ENCODE measurements at places on chromosomes 2 and 18.

GRCh38 chr2:180203972-180204371, 196.9 kb upstream of the CWC22 start:
- no peak for DNase-seq

GRCh38 chr2:82340578-82341053, 2036.1 kb upstream of the LRRTM1 start:
- no peak for DNase-seq

DNA sequence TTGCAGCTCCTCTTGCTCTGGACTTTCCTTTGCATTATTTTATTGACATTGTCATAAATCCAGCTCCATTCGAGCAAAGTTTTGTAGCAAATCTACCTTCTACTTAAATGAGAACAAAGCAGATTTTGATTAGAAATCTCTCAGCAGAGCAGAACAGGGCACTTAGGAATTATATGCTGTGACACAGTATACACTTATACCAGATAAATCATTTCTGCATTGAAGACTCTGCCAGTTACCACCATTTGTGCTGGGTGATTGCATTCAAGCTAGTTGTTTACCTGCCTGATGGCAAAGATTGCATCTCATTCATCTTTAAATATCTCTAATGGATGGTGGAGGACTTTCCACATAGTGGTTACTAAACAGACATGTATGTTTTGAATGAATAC, 441.7 kb upstream of the HNMT start:
- DNase-seq: no peak

GRCh38 chr2:95385570-95385984, 16.9 kb upstream of the FAHD2A start:
- no peak for DNase-seq

DNA sequence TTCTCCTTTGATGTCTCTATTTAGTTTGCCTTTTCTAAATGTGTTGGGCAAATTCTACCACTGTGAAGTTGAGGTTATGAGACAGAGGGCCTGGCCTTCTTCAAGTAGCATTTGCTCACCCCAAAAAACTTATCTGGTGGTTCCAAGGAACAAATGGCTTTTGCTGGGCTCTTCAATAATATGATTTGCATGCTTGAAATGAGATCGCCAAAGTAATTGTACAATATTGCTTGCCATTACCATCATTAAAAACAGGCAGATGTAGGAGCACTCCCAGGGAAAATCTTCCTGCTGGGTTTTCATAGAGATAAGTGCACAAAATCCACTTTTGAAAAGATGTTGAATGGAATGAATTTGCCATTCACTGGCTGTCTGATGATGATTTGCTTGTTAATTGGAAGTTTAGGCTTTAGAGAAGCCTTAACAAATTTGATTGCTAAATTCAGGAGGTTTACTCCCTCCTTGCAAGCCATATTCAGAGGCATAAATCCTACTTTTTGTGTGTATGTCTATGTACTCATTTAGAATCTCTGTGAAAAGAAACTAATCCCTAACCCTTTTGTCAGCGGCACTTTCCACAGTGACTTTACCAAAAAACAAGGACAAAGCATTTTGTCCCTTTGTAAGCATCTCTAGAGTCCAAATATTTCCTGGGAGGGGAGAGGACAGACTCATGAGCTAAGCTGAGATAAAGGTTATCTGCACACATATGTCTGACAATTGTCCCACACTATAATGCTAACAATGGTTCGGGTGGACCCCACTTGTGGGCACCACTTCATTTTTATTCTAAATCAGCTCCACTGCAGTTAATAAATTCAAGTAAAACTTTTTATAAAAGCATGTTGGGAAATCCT, 240.8 kb upstream of the PIK3C3 start:
- DNase-seq: no peak
